ENCODE measurements at places on chromosomes 11 and 22.

DNA sequence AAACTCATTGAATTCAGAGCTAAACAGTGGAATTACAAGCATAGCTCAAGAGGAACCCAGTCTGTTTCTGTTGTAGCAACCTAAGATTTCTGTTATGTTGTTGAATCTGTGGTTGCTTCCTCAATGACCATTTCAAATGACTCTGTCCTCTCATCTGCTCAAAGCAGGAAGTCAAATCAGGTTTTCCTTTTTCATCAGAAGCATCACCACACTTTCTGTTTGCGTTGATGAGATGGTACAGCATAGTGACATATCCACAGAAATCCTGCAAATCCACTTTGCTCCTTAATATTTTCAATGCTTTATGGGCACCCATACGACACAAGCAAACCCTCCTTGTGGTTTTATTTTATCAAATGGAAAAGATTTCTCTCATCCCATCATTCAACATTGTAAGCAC lies 12.6 kb upstream of the UCP2 start:
- DNase-seq, result no peak

- no peak for DNase-seq
Measured at GRCh38 chr11:120123946-120124345, 14.0 kb downstream of the TRIM29 start.

DNA sequence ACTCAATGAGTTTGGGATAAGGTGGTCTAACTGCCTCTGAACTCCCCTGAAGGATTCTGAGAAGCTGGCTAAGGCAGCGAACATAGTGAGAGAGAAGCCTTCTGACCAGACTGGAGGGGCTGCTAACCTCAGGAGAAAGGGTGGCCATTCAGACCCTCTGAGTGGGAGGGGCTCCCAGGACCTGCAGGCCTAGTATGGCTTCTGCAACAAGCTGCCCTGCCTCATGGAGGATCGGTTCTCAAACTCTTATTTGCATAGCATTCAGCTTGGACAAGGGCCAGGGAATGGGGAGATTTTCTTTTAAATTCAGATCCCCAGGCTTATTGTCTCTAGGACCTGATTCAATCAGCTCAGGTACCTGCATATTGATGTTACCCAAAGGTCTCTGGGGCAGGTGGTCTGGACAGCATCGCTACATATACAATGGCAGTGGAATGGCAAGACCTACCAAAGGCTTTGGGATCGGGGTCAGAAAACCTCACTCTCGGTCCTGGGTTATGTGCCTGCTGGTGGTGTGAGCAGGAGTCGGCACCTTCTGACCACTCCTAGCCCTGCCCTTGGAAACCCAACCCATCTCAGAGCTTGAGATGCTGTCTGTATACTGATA lies 599.1 kb downstream of the BRD1 start:
- no peak for DNase-seq

- DNase-seq, result no peak
Measured at GRCh38 chr11:118275176-118275575, 11.1 kb upstream of the MPZL2 start.

GRCh38 chr22:50505776-50506610 lies 1.5 kb downstream of the LMF2 start:
- no peak for DNase-seq

- no peak for DNase-seq
Measured at GRCh38 chr11:36631774-36632173, 33.7 kb upstream of the RAG2 start.

- DNase-seq, result no peak
Measured at GRCh38 chr11:103737747-103738146, 298.7 kb upstream of the DDI1 start.

GRCh38 chr11:8735094-8735493 lies 52.5 kb downstream of the RPL27A start:
- no peak for DNase-seq
